ENCODE measurements at places on chromosomes 2 and 18. TPM values are rescaled to one million over a fixed set of nuclear protein-coding genes. Genes with fewer than 3 reads are reported as not detected.
A peak's percentile ranks its signal among the peaks of the same experiment; 100 is the strongest.

The C2orf78 gene
- not detected for total RNA-seq

The SETBP1 gene
- total RNA-seq: 15.8 TPM

The IL36B gene
- total RNA-seq: not detected

The SFTPB gene
- total RNA-seq: not detected

The RASGRP3 gene
- 9.9 TPM for total RNA-seq

The PROC gene
- 150 TPM for total RNA-seq

DNA sequence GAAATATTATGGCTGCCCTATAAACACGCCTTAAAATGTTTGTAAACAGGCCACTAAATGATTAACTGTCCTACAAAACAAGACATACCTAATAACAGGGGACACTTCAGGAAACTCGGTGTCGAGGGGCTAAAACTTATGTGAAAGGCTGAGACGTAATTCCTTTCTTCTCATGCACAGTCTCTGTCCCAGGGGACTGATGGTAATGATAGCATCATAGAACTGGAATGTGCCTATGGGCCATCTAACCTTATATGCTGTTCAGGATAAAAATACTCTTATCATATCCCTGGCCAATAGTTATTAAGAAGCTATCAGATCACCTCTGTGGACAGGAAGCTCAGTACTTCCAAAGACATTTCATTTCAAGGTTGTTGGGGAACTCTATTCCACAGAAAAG lies 252.6 kb upstream of the RASGRP3 start:
- H3K27me3 ChIP-seq: no peaks in the 10 kb centered on the region
- H3K27ac ChIP-seq: no peak overlapping the region
- no peak overlapping the region for H3K4me3 ChIP-seq
- no peak for DNase-seq
- peaks cover 2% of the 10 kb centered on the region for H3K4me1 ChIP-seq
- H3K36me3 ChIP-seq: no peaks in the 10 kb centered on the region

- H3K27me3 ChIP-seq: no peaks in the 10 kb centered on the region
- H3K27ac ChIP-seq: no peak overlapping the region
- no peak overlapping the region for H3K4me3 ChIP-seq
Observed at GRCh38 chr2:220663065-220663464, 909.0 kb downstream of the EPHA4 start.

DNA sequence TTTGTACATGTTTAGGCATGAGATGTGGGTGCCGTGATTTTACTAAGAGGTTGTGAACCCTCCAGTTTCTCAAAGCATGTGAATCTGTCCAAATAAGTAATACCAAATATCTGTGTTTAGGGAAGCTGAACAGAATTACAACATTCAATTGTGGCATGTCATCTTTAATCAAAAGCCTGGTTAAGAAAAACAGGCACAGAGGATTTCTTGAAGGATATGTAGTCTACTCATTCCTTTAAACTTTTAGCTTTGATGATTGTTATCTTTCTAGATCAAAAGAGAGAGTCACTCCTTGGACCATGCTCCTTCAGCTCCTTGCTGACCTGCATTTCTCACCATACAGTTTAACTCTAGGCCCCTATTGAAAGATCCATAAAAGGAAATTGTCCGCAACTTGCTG lies 296.8 kb downstream of the STK39 start:
- no peaks in the 10 kb centered on the region for H3K36me3 ChIP-seq
- no peaks in the 10 kb centered on the region for H3K4me1 ChIP-seq
- DNase-seq: no peak

DNA sequence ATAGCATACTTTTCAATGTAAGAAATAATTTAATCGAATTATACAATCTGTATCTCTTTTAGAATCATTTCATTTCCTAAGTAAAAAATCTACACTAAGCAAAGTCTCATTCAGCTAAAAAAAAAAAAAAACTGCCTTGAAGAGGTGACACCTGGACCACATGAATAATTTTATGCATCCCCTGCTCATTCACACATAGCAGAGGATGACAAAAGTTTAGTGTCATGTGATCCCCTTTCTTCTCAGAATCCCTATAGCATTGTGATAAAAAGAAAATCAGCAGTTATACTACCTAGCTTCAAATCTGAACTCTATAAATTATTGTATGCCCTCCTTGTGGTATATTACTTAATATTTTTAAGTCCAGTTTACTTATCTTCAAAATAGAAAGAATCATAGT lies 603.8 kb downstream of the ERBB4 start:
- no peaks in the 10 kb centered on the region for H3K27me3 ChIP-seq
- no peak overlapping the region for H3K27ac ChIP-seq
- DNase-seq: no peak
- no peaks in the 10 kb centered on the region for H3K4me1 ChIP-seq
- H3K4me3 ChIP-seq: no peak overlapping the region
- no peaks in the 10 kb centered on the region for H3K36me3 ChIP-seq

- no peaks in the 10 kb centered on the region for H3K4me1 ChIP-seq
- no peaks in the 10 kb centered on the region for H3K36me3 ChIP-seq
- DNase-seq: no peak
- no peak overlapping the region for H3K27ac ChIP-seq
- no peaks in the 10 kb centered on the region for H3K27me3 ChIP-seq
- H3K4me3 ChIP-seq: no peak overlapping the region
Observed at GRCh38 chr2:110153416-110153815, 37.8 kb upstream of the MALL start.

DNA sequence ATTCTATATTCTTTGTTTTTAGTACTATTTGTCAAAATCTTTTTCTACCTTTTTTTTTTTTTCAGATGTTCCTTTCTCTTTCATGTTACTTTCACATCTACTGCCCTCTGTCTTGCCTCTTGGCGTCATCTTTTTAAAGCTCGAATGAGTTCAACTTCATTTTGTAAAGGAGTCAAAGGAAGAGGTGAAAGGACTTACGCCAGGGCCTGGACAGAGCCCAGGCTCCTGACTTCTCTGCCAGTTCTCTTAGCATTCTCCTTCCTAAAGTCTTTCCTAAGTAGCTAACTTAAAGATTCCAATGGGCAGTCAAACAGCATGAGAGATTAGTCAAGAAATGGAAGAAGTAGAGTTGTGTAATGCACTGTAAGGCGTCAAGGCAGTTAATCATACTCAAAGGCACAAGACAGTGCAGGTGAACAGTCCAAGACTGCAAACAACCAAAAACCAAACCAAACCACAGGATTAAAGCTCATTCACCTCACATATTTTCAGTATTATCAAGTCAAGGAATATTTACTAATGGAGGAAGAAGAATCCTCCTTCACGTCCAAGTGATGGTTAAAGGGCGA lies 301.7 kb downstream of the TCF4 start:
- DNase-seq: no peak
- no peaks in the 10 kb centered on the region for H3K4me1 ChIP-seq
- H3K4me3 ChIP-seq: no peak overlapping the region
- H3K36me3 ChIP-seq: no peaks in the 10 kb centered on the region

DNA sequence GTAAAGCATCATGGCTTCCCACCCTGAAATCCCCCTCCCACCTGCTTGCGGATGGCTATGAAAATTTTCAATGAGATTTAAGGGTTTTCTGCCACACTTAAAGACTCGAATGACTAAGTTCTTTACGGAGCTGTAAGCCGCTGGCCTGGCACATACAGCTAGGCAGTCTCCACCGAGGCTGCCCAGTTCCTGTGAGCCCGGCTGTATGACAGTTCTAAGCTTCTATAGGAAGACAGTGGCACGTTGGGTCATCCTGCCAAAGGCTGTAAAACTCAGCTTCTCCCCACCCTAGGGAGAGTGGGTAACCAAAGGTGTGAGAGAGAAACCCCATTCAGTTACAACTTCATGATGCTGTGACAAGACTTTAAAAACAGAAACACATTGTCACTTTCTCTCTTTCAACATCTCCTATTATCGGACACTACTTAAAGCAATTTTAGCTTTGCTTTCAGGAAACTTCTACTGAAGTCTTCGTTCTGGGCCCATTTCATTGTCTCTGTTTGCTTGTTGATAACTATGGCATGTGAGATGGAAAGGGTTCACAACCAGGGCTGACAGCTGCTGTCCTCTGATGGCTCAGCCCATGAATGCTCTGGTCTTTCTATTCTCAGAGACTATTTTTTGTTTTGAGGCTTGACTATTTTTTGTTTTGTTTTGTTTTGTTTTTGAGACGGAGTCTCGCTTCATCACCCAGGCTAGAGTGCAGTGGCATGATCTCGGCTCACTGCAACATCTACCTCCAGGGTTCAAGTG lies 7.1 kb downstream of the CASP8 start:
- no peaks in the 10 kb centered on the region for H3K27me3 ChIP-seq
- peaks cover 4% of the 10 kb centered on the region for H3K36me3 ChIP-seq
- H3K4me3 ChIP-seq: no peak overlapping the region

DNA sequence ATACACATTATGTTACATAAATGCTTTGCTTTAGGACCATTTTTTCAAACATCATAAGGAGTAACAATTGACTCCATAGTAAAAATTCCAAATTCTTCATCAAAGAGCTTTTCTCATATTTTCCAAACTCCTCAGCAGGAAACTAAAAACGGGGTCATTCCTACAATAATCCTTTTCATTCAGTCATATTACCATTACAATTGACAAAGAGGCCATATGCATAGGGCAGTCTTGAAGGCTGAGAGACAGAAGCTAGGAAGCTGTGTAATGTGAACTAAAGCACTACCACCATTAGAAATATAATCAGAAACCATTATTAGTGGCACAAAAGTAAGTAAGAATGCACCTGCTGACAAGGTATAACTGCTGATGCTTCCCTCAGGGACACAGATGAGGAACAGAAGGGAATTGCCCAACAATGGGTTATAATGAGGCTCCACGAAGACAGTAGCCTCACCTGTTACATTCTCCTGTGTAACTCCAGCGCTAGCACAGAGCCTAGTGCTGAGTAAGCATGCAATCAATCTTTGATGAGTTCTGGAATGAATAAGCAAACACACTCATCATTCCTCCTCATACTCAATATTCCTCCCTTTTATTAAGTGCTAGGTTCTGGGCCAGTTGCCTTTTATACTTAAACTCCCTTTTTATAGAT lies 942.3 kb downstream of the CPS1 start:
- no peak overlapping the region for H3K27ac ChIP-seq
- H3K36me3 ChIP-seq: no peaks in the 10 kb centered on the region
- no peaks in the 10 kb centered on the region for H3K4me1 ChIP-seq
- H3K27me3 ChIP-seq: no peaks in the 10 kb centered on the region
- no peak for DNase-seq
- no peak overlapping the region for H3K4me3 ChIP-seq

- no peaks in the 10 kb centered on the region for H3K36me3 ChIP-seq
- DNase-seq: no peak
- no peaks in the 10 kb centered on the region for H3K27me3 ChIP-seq
- H3K4me3 ChIP-seq: no peak overlapping the region
- peaks cover 34% of the 10 kb centered on the region for H3K4me1 ChIP-seq
Observed at GRCh38 chr2:119429225-119429981, 2.3 kb upstream of the TMEM37 start.

GRCh38 chr2:73104933-73105332 lies 7.8 kb downstream of the RAB11FIP5 start:
- DNase-seq: no peak
- no peaks in the 10 kb centered on the region for H3K27me3 ChIP-seq
- no peak overlapping the region for H3K4me3 ChIP-seq

DNA sequence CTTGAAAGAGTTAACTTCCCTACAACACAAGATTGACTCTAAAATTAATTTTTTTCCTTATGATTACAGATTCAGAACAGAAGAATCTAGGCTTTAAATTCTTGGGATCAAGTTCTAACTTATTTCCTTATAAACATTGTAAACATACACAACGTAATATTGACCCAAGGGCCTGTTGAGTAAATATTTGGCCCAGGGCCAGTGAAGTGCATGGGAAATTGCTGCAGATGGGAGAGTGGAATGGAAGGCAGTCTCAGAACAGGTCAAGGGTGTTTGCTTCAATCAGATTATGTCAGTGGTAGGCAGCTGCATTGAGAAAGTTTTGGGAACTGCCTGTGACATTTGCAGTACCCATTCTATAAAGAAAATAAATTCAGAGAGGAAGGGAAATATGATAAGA lies 137.6 kb downstream of the MYO1B start:
- H3K27ac ChIP-seq: peak overlapping the region; percentile 28
- DNase-seq: no peak
- H3K4me3 ChIP-seq: no peak overlapping the region
- H3K27me3 ChIP-seq: no peaks in the 10 kb centered on the region

GRCh38 chr2:29059624-29060023 lies 14.7 kb downstream of the PCARE start:
- no peak overlapping the region for H3K4me3 ChIP-seq
- DNase-seq: no peak
- H3K27me3 ChIP-seq: no peaks in the 10 kb centered on the region
- H3K36me3 ChIP-seq: no peaks in the 10 kb centered on the region
- H3K4me1 ChIP-seq: no peaks in the 10 kb centered on the region

DNA sequence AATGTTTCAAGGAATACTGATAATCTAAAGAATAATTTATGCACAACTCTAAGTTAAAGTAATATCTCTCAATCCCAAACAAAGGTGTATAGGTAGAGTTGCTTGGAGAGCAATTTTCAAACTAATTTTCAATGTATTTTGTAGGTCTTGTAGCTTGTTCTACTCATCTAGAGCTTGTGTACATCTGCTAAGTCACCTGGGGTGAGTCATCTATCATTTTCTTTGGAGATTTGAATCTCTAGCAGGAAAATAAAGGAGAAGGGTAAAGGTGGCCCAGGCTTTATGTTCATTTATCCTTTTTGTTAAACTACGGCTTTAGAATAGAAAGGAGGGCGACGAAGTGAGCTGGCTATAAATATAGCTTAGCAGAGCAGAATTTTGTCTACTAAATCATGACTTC lies 76.8 kb upstream of the THUMPD2 start:
- DNase-seq: no peak
- H3K36me3 ChIP-seq: no peaks in the 10 kb centered on the region
- H3K27me3 ChIP-seq: no peaks in the 10 kb centered on the region
- no peak overlapping the region for H3K27ac ChIP-seq

DNA sequence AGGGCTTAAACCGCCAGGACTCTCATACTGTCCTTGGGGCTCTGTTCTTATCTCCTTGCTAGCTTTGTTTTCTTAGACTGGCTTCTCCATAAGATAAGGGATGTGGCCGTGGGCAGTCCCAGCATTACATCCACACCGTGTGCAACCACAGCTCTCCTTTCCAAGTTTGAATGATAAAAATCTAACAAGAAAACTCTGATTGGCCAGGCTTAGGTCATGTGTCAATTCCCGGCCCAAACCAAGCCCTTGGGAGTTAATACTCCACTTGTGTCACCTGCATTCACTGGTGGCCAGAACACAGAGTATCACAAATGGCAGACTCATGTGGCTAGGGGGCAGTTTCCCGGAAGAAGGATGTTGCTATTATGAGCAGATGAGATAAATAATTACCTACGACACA lies 43.2 kb upstream of the KDM3A start:
- DNase-seq: no peak
- H3K4me1 ChIP-seq: no peaks in the 10 kb centered on the region
- no peak overlapping the region for H3K27ac ChIP-seq
- H3K27me3 ChIP-seq: no peaks in the 10 kb centered on the region
- no peaks in the 10 kb centered on the region for H3K36me3 ChIP-seq
